ENCODE measurements at places on chromosomes 5 and 9.
A peak's percentile ranks its signal among the peaks of the same experiment; 100 is the strongest.

DNA sequence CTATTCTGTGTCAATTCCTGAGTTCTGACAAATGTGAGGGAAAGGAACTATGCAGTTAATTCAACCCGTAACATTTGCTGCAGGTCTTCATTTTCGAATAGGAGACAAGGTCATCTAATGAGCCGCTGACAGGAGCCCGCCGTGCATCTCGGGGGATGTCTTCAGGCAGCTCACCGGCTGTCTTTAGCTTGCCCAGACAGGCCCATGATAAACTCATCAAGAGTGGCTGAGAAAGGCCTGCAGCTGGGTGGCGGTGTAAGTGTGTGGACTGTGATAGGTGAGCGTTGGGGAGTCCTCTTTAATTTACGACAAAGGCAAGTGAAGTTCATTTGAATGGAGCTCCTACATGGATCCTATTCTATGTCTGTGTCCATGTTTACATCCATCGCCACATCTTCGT is 190.5 kb downstream of the ADCY2 start:
- no peak for DNase-seq

- DNase-seq = peak; percentile 46
These were observed 211.9 kb downstream of the ACTL7B start for GRCh38 chr9:108643731-108644510.

DNA sequence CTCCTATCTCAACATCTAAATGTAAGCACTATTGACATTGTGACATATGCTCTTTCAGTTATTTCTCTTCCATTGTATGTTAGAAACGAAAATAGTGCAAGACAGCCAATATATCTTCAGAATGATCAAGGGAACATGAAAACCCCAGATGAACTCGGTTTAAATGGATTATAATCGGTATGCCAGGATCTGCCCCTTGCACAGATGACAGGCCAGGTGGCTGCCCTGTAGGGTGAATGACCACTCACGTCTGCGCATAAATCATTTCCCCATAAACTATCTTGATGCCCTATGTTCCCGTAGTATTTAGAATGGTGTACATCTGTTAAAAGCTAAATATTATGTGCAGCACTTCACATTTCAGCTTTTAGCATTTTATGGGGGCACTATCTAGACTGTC is 69.7 kb upstream of the RANBP3L start:
- DNase-seq = no peak

- DNase-seq = peak; percentile 58
These were observed 117.5 kb upstream of the OR13F1 start for GRCh38 chr9:104386425-104387069.

Measured in epithelial cell of esophagus (primary cell).